ENCODE measurements at places on chromosomes 4 and X.

- no peak for DNase-seq
These were observed 52.9 kb upstream of the CXCL8 start for GRCh38 chr4:73687421-73687820.

DNA sequence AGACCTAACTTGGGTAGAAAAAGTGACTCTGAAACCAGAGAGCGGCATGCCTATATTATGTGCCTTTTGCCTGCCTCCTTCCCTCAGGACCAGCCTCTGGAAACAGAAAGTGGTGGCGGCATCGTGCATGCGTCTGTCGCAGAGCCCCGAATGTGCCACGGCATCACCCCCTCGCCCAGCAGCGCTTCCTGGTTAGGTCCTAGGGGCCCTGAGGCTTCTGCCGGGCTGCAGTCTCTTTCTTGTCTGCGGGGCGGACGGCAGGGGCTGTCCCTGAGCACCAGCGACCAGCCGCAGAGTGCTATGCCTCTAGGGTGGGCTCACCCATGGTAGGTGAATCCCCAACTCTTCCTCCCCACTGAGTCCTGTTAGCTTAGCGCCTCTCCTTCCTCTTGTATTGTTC, 68.7 kb downstream of the VSIG4 start:
- DNase-seq, result no peak

DNA sequence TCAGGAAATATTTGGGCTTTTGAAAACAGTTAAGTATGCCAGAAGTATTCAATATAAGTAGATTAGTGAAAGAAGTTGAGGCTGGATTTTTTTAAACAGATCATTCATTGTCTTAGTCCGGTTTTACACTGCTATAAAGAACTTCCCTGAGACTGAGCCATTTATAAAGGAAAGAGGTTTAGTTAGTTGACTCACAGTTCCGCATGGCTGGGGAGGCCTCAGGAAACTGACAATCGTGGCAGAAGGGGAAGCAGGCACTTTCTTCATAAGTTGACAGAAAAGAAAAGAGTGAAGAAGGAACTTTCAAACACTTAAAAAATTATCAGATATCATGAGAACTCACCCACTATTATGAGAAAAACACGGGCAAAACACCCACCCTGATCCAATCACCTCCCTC, 31.1 kb upstream of the CYLC1 start:
- no peak for DNase-seq

DNA sequence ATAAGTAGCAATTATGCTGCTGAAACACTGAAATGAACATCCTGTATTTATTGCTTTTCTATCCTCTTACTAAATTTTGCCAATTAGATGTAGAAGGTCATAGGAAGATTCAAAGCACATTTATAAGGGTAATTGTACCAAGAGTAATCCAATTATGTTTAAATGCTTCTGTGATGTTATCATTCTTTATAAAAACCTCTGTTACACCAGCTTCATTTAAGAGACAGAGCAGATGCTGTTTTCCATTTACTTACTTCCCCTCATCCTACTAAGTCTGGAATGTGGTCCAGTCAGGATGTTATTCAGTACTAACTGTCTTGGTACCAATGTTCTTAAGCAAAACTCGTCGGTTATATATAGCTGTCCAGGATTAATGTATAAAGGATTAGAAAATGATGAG, 539.6 kb downstream of the PDHA2 start:
- DNase-seq, result no peak

All from stimulated activated CD4-positive, alpha-beta T cell treated with anti-CD3 and anti-CD28 coated beads, Interleukin-1b, Interleukin-23, amount 100 ng/mL, for 1 hour (primary cell).